ENCODE measurements at places on chromosomes 4 and X.

GRCh38 chr4:150136036-150136435, 57.8 kb downstream of the DCLK2 start:
- DNase-seq: no peak

DNA sequence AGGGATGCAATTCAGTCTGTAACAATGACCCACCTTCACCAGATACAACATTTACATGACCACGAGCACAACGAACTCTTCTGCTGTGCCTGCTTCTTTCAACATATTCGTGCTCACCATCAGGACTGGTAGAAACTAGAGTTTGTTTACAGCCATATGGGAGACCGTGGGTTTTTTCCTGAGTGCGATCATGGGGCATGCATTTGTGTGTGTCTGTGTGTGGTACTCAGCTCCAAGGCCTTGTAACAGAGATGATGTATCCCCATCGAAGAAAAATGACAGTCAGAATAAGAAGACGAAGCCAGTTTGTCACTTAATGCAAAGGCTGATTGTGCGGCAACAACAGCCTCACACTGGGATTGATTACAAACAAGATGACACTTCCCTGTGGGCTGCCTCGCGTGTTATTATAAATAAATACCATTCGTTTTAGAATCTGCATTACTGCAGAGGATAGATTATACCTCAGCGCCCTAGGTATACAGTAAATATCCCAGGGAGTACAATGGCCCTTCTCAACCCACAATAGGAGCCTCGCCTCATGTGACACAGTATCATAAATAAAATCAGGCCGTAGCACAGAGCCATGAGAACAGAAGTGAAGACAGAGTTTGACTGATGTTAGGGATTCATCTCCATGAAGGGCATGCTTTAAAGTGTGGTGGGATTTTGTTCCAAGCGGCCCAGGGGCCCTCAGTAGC, 97.3 kb upstream of the NOCT start:
- DNase-seq: no peak

DNA sequence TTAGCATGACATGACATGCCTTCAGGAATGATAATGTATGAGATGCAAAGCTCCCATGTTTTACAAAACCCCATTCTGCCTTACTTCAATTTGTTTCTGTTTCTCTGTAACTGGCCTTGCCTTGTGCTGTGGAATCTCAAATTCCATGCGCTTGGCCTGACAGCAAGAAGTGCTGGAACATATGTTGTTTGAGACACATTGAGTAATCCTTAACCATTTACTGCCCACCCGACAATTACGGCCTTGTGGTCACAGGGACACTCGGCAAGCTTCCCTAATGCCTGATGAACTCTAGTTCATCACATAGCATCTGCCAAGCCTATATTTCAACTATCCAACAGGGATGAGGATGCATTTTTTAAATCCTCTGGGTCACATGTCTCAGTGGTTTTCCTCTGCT, 226.4 kb upstream of the CASK start:
- no peak for DNase-seq

DNA sequence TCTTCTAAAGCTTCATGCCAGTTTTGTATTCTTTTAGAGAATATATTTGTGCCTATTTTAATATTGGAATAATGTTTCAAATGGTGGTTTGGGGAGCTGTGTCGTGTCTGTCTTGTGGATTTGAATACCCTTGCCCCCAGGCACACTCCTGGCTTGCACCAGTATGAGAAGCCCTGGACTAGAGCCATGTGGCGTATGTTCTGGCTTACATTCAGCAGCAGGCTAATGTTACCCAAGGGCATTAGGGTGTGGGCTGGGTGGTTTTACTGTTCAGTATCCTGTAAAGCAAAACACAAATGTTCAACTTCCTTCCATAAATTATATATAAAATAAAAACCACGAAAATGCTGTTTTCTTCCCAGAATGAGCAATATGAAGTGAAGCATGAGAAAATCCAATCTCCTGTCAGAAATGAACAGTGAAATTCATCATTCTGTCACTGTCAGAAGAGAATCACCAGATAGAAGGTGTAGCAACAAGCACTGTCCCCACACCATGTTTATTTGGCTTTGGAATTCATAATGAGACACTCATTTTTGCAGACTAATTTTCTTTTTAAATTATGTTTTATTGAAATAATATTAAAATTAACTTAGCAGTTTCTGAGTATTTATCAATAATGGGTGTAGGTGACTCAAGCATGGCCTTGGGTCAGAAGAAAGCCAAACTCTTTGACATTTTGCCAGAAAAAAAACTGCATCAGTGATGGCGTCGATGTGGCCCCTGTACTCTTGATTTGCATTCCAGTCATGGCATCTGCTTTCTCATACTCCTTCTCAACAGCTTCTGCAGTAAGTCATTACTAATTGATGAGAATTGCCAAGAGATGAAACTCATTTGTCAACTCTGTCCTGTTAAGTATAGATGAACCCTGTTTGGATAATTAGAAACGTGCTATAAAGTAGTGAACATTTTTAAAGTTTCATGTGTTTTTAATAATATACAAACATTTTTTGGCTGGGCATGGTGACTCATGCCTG, 43.8 kb downstream of the WWC2 start:
- DNase-seq: no peak

GRCh38 chr4:8760561-8760960, 111.1 kb downstream of the HMX1 start:
- no peak for DNase-seq

- DNase-seq: no peak
Observed at GRCh38 chrX:150587585-150588503, 19.4 kb downstream of the MTM1 start.

GRCh38 chr4:186486172-186486571, 69.2 kb downstream of the MTNR1A start:
- no peak for DNase-seq

All from AML-193 (cell line).